ENCODE measurements at places on chromosomes 4 and X. TPM values are rescaled to one million over a fixed set of nuclear protein-coding genes. Genes with fewer than 3 reads are reported as not detected.
A peak's percentile ranks its signal among the peaks of the same experiment; 100 is the strongest.

DNA sequence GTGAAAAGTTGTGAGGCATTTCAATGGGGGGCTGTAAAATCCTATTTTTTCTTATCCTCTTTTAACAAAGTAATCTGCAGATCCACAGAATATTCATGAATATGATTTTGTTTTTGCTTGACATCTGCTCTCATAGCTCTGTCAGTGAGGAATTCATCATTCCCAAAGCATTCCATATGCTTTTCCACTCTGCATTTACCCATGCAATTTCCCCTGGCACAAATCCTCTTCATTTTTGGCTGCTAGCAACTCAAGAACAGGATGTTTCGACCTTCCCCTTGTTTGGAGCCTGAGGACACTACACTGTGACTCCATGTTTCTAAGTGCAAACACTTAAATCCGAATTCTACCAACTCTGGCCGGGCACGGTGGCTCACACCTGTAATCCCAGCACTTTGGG, 48.5 kb downstream of the KLHL15 start:
- DNase-seq, result no peak
- no peaks in the 10 kb centered on the region for H3K27me3 ChIP-seq
- no peaks in the 10 kb centered on the region for H3K36me3 ChIP-seq
- no peak overlapping the region for H3K4me3 ChIP-seq
- no peaks in the 10 kb centered on the region for H3K4me1 ChIP-seq

GRCh38 chr4:155761916-155762315, 3.1 kb downstream of the GUCY1B1 start:
- H3K4me1 ChIP-seq, result peaks cover 6% of the 10 kb centered on the region
- no peaks in the 10 kb centered on the region for H3K27me3 ChIP-seq
- no peak overlapping the region for H3K27ac ChIP-seq
- no peak for DNase-seq
- no peak overlapping the region for H3K4me3 ChIP-seq
- H3K36me3 ChIP-seq, result no peaks in the 10 kb centered on the region

- no peaks in the 10 kb centered on the region for H3K36me3 ChIP-seq
- no peak overlapping the region for H3K4me3 ChIP-seq
- no peak for DNase-seq
- no peaks in the 10 kb centered on the region for H3K27me3 ChIP-seq
- H3K27ac ChIP-seq, result no peak overlapping the region
- peaks cover 5% of the 10 kb centered on the region for H3K4me1 ChIP-seq
These were observed 28.1 kb downstream of the LGI2 start for GRCh38 chr4:25002681-25003080.

- H3K36me3 ChIP-seq, result no peaks in the 10 kb centered on the region
- H3K4me3 ChIP-seq, result no peak overlapping the region
- H3K27me3 ChIP-seq, result no peaks in the 10 kb centered on the region
- H3K27ac ChIP-seq, result no peak overlapping the region
- DNase-seq, result no peak
These were observed 298.3 kb downstream of the HS3ST1 start for GRCh38 chr4:11130195-11130970.

DNA sequence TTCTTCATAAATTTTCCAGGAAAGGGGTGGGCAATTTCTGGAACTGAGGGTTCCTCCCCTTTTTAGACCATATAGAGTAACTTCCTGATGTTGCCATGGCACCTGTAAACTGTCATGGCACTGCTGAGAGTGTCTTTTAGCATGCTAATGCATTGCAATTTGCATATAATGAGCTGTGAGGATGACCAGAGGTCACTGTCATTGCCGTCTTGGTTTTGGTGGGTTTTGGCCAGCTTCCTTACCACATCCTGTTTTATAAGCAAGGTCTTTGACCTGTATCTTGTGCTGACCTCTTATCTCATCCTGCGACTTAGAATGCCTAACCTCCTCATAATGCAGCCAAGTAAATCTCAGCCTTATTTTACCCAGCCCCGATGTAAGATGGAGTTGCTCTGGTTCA, 577.8 kb downstream of the NLGN4X start:
- no peaks in the 10 kb centered on the region for H3K4me1 ChIP-seq
- H3K27ac ChIP-seq, result no peak overlapping the region
- DNase-seq, result no peak
- no peaks in the 10 kb centered on the region for H3K27me3 ChIP-seq

- H3K4me3 ChIP-seq, result no peak overlapping the region
- H3K36me3 ChIP-seq, result no peaks in the 10 kb centered on the region
- no peak overlapping the region for H3K27ac ChIP-seq
- no peak for DNase-seq
These were observed 122.7 kb downstream of the ZNF518B start for GRCh38 chr4:10334506-10335028.

ADH7 gene
- total RNA-seq, result not detected

SOD3 gene
- total RNA-seq, result 224 TPM

DNA sequence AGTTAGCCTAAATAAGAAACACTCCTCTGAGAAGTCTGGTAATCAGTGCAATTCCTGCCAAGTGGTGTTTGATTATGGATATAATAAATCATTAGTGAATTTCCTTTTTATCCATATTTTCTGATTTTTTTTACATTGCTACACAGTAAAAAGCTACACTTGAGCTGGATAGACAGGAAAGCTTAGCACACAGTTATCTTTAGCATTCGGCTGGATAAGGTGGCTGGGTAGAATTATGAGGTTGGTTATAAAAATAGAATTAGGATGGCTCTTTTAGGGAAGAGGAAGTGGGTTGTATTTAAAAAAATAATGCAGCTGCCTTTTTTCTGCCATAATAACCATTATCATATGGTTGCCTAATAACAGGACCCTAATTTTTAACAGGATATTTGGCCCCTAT, 460.6 kb downstream of the NAF1 start:
- H3K27ac ChIP-seq, result no peak overlapping the region
- H3K4me3 ChIP-seq, result no peak overlapping the region
- H3K4me1 ChIP-seq, result no peaks in the 10 kb centered on the region
- no peaks in the 10 kb centered on the region for H3K36me3 ChIP-seq
- no peak for DNase-seq

LINC00632 gene
- total RNA-seq, result 22.6 TPM

GRCh38 chr4:108432418-108432817, 188.0 kb upstream of the RPL34 start:
- peaks cover 9% of the 10 kb centered on the region for H3K4me1 ChIP-seq
- no peak overlapping the region for H3K27ac ChIP-seq
- DNase-seq, result no peak
- H3K4me3 ChIP-seq, result no peak overlapping the region

GRCh38 chr4:115234405-115235093, 121.1 kb upstream of the NDST4 start:
- no peaks in the 10 kb centered on the region for H3K36me3 ChIP-seq
- H3K27ac ChIP-seq, result no peak overlapping the region
- DNase-seq, result no peak

- no peak overlapping the region for H3K27ac ChIP-seq
- no peaks in the 10 kb centered on the region for H3K36me3 ChIP-seq
- H3K4me3 ChIP-seq, result no peak overlapping the region
- peaks cover 3% of the 10 kb centered on the region for H3K4me1 ChIP-seq
- H3K27me3 ChIP-seq, result no peaks in the 10 kb centered on the region
These were observed 9.7 kb downstream of the HOPX start for GRCh38 chr4:56671373-56671772.

- no peak for DNase-seq
- no peaks in the 10 kb centered on the region for H3K27me3 ChIP-seq
- no peaks in the 10 kb centered on the region for H3K4me1 ChIP-seq
- H3K4me3 ChIP-seq, result no peak overlapping the region
These were observed 62.2 kb upstream of the FAM241A start for GRCh38 chr4:112082954-112083586.

PRAF2 gene
- 15.5 TPM for total RNA-seq

XPNPEP2 gene
- 3.7 TPM for total RNA-seq

- DNase-seq, result peak; percentile 28
- H3K4me1 ChIP-seq, result no peaks in the 10 kb centered on the region
- H3K36me3 ChIP-seq, result no peaks in the 10 kb centered on the region
- H3K27me3 ChIP-seq, result no peaks in the 10 kb centered on the region
- H3K27ac ChIP-seq, result no peak overlapping the region
- H3K4me3 ChIP-seq, result no peak overlapping the region
These were observed 82.1 kb downstream of the NHSL2 start for GRCh38 chrX:71992711-71993110.

DNA sequence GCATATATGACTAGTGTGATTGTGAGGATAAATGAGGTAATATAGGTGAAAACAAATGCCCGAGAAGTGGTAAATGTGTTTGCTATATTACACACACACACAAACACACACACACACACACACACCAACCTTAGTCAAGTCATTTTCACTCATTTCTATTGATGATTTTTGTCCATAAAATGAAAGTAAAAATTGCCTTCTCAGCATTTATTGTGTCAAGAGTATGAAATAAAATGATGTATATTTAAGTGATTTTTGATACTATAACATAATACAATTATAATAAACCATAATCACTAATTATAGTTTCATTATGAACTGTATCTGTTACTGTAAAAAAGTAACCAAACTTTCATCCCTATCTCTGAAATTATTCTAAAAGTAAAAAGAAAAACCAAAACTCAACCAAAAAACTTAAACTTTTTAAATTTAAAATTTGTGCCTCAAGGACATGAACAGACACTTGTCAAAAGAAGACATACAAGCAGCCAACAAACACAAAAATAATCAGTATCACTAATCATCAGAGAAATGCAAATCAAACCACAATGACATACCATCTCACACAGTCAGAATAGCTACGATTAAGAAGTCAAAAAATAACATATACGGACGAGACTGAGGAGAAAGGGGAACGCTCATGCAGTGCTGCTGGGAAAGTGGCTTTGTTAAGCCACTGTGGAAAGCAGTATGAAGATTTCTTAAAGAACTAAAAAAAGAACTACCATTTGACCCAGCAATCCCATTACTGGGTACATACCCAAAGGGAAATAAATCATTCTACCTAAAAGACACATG, 601.0 kb downstream of the TMA16 start:
- no peaks in the 10 kb centered on the region for H3K4me1 ChIP-seq
- no peaks in the 10 kb centered on the region for H3K36me3 ChIP-seq
- no peak overlapping the region for H3K4me3 ChIP-seq
- DNase-seq, result no peak

- H3K36me3 ChIP-seq, result no peaks in the 10 kb centered on the region
- no peaks in the 10 kb centered on the region for H3K27me3 ChIP-seq
- no peak overlapping the region for H3K27ac ChIP-seq
- no peak for DNase-seq
These were observed 136.0 kb downstream of the CBR4 start for GRCh38 chr4:168874083-168874482.

CXorf49 gene
- total RNA-seq, result not detected

PAGE2B gene
- not detected for total RNA-seq

- no peaks in the 10 kb centered on the region for H3K4me1 ChIP-seq
- no peaks in the 10 kb centered on the region for H3K27me3 ChIP-seq
- DNase-seq, result no peak
- no peak overlapping the region for H3K4me3 ChIP-seq
- no peak overlapping the region for H3K27ac ChIP-seq
- H3K36me3 ChIP-seq, result peaks cover 20% of the 10 kb centered on the region
These were observed 188.4 kb downstream of the WDFY3 start for GRCh38 chr4:84778041-84778440.

GRCh38 chrX:137313627-137314026, 252.3 kb upstream of the ZIC3 start:
- H3K4me1 ChIP-seq, result no peaks in the 10 kb centered on the region
- no peaks in the 10 kb centered on the region for H3K36me3 ChIP-seq
- H3K27me3 ChIP-seq, result no peaks in the 10 kb centered on the region
- H3K27ac ChIP-seq, result no peak overlapping the region
- DNase-seq, result no peak

- no peaks in the 10 kb centered on the region for H3K36me3 ChIP-seq
- DNase-seq, result no peak
- H3K4me1 ChIP-seq, result no peaks in the 10 kb centered on the region
- no peaks in the 10 kb centered on the region for H3K27me3 ChIP-seq
- no peak overlapping the region for H3K27ac ChIP-seq
These were observed 230.4 kb downstream of the EDA2R start for GRCh38 chrX:66408507-66408906.
